Stomach (tissue), 19 donors: ENCODE measurements at places on chromosomes 6 and 20.

- DNase-seq = no peak
- H3K4me3 ChIP-seq = no peak overlapping the region
- H3K27me3 ChIP-seq = no peaks in the 10 kb centered on the region
- H3K27ac ChIP-seq = no peak overlapping the region
- no peaks in the 10 kb centered on the region for H3K36me3 ChIP-seq
Observed at GRCh38 chr6:82397962-82398692, 34.5 kb downstream of the TPBG start.

- H3K4me3 ChIP-seq = no peak overlapping the region
- H3K4me1 ChIP-seq = no peaks in the 10 kb centered on the region
- H3K36me3 ChIP-seq = no peaks in the 10 kb centered on the region
- H3K27me3 ChIP-seq = no peaks in the 10 kb centered on the region
- peak; percentile 28 for DNase-seq
Observed at GRCh38 chr6:42498473-42499128, 46.9 kb upstream of the TRERF1 start.

- no peaks in the 10 kb centered on the region for H3K4me1 ChIP-seq
- no peak overlapping the region for H3K27ac ChIP-seq
- H3K4me3 ChIP-seq = no peak overlapping the region
Observed at GRCh38 chr6:142045380-142046278, 87.1 kb upstream of the GJE1 start.

DNA sequence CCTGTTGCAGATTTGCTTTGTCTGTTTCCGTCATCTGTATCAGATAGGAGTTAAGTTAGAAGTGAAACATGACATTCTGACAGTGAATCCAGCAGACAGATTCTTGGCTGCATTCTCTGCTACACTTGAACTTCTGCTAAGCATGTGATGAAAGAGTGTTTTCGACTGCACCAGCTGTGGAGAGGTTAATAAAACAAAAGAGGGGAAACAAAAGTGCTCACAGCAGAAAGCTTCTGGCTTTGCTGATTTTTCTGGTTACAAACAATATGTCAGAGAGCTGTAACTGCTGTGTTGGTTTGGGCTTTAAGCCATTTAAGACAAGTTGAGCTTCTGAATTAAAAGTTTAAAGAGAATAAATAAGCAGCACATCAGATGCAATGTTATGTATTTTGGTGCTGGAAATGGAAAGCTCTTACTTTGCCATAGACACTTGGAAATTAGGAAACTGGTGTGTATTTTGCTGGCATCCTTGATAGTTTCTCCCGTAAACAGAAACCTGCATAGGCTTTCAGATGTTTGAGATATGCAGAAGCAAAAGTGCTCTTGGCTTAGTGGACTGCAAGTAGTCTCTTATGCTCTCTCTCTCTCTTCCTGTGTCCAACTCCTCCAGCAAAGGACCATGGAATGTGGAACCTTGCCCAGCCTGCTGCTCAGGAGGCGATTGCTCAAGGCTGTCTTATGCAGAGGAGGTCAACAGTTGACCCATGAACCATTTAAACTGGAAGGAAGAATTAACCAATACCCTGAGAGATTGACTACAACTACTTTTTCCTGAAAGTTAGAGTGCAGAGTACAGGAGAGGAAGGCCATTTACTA is 104.9 kb downstream of the RPS12 start:
- no peak overlapping the region for H3K27ac ChIP-seq
- H3K4me3 ChIP-seq = no peak overlapping the region
- H3K27me3 ChIP-seq = no peaks in the 10 kb centered on the region
- H3K36me3 ChIP-seq = no peaks in the 10 kb centered on the region

DNA sequence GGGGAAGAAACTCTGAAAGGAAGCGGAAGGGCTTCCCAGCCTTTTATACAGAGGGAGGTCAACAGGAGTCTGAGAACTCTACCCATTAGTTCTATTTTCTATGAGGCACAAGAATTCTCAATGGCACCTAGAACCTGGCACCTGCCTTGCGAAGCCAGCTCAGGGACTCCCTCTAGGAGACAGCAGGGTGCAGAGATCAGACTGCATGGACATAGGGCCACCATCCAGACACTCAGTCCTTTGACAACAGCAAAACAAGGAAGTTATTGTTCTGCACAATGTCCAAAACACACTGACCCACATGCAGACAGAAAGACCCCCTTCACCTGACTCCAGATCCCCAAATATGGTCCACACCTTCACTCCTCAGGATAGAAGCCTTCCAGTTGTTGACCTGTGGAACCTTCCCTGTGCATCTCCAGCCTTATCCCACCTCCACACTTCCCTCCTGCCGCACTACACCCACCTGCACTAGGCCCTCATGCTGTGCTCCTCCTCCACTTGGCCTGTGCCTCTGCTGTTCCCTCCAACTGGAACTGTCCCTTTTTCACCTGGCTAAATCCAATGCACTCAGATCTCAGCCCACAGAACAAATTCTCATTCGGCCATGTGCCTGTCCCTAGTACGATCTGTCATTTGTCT is 27.8 kb downstream of the ACSS1 start:
- no peaks in the 10 kb centered on the region for H3K27me3 ChIP-seq
- DNase-seq = no peak
- no peak overlapping the region for H3K4me3 ChIP-seq

GRCh38 chr6:112606656-112607435 is 259.7 kb downstream of the RFPL4B start:
- H3K4me3 ChIP-seq = no peak overlapping the region
- no peaks in the 10 kb centered on the region for H3K27me3 ChIP-seq
- no peak overlapping the region for H3K27ac ChIP-seq
- DNase-seq = peak; percentile 19

DNA sequence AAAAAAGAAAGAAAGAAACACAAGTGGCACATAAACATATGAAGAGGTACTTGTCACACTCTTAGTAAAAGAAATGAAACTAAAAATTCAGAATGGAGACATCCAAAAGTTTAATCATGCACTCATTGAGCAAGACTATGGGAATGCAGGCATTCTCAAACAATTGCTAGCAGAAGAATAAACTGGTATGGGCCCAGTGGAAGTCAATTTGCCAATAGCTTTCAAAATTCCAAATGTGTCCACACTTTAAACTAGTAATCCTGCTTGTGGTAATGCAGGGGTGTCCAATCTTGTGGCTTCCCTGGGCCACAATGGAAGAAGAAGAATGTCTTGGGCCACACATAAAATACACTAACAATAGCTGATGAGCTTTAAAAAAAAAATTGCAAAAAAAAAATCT is 97.4 kb downstream of the EPB41L2 start:
- H3K27ac ChIP-seq = no peak overlapping the region
- H3K27me3 ChIP-seq = no peaks in the 10 kb centered on the region
- peaks cover 44% of the 10 kb centered on the region for H3K4me1 ChIP-seq
- DNase-seq = no peak
- H3K36me3 ChIP-seq = no peaks in the 10 kb centered on the region

GRCh38 chr6:69456086-69456485 is 340.7 kb downstream of the LMBRD1 start:
- no peak overlapping the region for H3K4me3 ChIP-seq
- no peak for DNase-seq
- H3K27ac ChIP-seq = no peak overlapping the region
- H3K27me3 ChIP-seq = no peaks in the 10 kb centered on the region
- no peaks in the 10 kb centered on the region for H3K4me1 ChIP-seq

DNA sequence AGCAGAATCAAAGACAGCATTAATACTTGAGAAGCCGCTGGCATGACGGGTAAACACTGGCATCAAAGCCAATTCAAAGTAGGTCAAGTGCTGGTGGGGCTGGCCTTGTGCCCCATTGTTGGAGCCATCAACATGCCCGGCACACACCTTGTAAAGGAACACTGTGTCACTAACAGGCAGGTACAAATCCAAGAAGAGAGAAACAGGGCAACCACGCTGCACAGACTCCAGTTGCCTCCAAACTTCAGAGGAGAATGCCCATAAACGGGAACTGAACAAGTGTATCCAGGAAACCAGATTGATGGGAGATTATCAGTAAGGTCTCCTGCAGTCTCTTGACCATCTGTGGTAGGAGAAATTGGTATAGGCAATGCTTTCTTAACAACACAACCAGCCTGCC is 127.0 kb upstream of the STXBP5 start:
- no peaks in the 10 kb centered on the region for H3K27me3 ChIP-seq
- peak overlapping the region; percentile 10 for H3K27ac ChIP-seq
- H3K4me1 ChIP-seq = peaks cover 11% of the 10 kb centered on the region
- peak; percentile 84 for DNase-seq

DNA sequence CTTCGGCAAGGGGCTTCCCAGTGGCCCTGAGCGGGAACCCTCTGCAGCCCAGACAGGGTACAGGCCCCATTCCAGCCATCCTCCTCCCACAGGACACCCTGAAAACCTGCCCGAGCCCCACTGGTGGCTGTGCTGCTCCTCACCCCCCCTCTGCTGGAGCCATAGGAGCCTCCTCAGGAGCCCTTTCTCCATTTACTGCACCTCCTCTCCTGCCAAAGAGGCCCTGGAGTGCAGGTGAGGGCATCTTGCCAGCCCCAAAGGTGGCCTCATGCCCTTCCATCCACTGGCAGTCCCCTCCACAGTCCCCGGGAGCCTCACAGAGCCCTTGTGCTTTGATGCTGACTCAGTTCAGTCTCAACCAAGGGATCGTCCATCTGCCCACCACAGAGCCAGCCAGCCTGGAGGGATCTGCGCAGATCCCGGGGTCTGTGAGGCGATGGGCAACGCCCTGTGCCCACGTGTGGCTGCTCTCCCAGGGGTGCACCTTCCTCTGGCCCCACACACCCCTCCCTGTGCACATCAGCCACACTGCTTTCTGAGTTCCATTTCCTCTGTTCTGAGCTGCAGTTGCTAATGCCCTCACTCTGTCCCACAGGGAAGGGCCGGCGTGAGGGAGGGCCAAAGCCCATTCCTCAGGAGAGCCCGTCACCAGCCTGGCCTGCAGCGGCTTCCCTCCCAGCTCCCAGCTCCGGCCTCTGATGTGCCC is 228.5 kb downstream of the DLL1 start:
- no peaks in the 10 kb centered on the region for H3K36me3 ChIP-seq
- no peak overlapping the region for H3K4me3 ChIP-seq
- DNase-seq = no peak
- H3K27ac ChIP-seq = no peak overlapping the region
- no peaks in the 10 kb centered on the region for H3K4me1 ChIP-seq

DNA sequence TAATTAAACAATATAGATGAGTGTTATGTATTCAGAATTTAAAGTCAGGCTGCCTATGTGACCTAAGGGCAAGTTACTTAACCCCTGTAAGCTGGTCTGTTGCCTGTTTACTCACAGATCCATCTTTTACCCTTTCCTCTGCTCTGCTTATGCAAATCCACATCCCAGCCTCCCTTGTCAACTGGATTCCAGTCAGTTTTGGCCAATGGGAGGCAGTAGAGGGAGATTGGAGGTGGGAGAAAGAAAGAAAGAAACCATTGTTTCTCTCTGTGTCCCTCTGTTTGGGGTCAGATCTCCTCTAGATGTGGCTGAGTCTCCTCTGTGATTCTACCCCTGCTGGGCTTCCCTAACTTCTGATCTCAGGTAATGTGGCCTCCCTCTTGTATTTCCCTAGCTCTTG is 266.8 kb upstream of the PLN start:
- H3K4me1 ChIP-seq = no peaks in the 10 kb centered on the region
- DNase-seq = no peak
- no peaks in the 10 kb centered on the region for H3K36me3 ChIP-seq

- peaks cover 65% of the 10 kb centered on the region for H3K4me1 ChIP-seq
- H3K27me3 ChIP-seq = no peaks in the 10 kb centered on the region
- no peak overlapping the region for H3K27ac ChIP-seq
- no peak for DNase-seq
- peak overlapping the region; percentile 85 for H3K4me3 ChIP-seq
Observed at GRCh38 chr20:35700625-35701148, 1.5 kb downstream of the ROMO1 start.

GRCh38 chr20:15091421-15092037 is 754.1 kb upstream of the FLRT3 start:
- H3K27ac ChIP-seq = no peak overlapping the region
- DNase-seq = peak; percentile 52
- no peaks in the 10 kb centered on the region for H3K4me1 ChIP-seq
- H3K36me3 ChIP-seq = no peaks in the 10 kb centered on the region
- no peaks in the 10 kb centered on the region for H3K27me3 ChIP-seq
- no peak overlapping the region for H3K4me3 ChIP-seq

GRCh38 chr6:53258774-53259155 is 90.0 kb downstream of the ELOVL5 start:
- no peak overlapping the region for H3K4me3 ChIP-seq
- H3K27me3 ChIP-seq = no peaks in the 10 kb centered on the region

GRCh38 chr20:32893263-32894025 is 34.7 kb downstream of the EFCAB8 start:
- no peaks in the 10 kb centered on the region for H3K27me3 ChIP-seq
- no peak overlapping the region for H3K27ac ChIP-seq
- H3K4me1 ChIP-seq = no peaks in the 10 kb centered on the region
- no peak for DNase-seq
